ENCODE measurements at places on chromosomes 1 and 21. TPM values are rescaled to one million over a fixed set of nuclear protein-coding genes. Genes with fewer than 3 reads are reported as not detected.

RGL1 gene
- 17.3 TPM for polyA plus RNA-seq

SPRR2B gene
- polyA plus RNA-seq = not detected

ESPN gene
- 112 TPM for polyA plus RNA-seq

TRPM2 gene
- 2.0 TPM for polyA plus RNA-seq

HRNR gene
- not detected for polyA plus RNA-seq

LAX1 gene
- not detected for polyA plus RNA-seq

ID3 gene
- 157 TPM for polyA plus RNA-seq

CELA2B gene
- polyA plus RNA-seq = not detected

SPRR3 gene
- not detected for polyA plus RNA-seq

All from kidney (tissue), 22 donors.